ENCODE measurements at places on chromosomes 12 and 14. TPM values are rescaled to one million over a fixed set of nuclear protein-coding genes. Genes with fewer than 3 reads are reported as not detected.

GRCh38 chr14:58637391-58638230 is at the start of gene DACT1:
Gene DACT1, plus strand, starts transcription at chr14:58637962. Its CDS starts 241 bp downstream, at chr14:58638203.
- DNase-seq: peak; percentile 61

The NEUROD4 gene
- total RNA-seq: not detected

The PPP1R1A gene
- 17.2 TPM for total RNA-seq

DNA sequence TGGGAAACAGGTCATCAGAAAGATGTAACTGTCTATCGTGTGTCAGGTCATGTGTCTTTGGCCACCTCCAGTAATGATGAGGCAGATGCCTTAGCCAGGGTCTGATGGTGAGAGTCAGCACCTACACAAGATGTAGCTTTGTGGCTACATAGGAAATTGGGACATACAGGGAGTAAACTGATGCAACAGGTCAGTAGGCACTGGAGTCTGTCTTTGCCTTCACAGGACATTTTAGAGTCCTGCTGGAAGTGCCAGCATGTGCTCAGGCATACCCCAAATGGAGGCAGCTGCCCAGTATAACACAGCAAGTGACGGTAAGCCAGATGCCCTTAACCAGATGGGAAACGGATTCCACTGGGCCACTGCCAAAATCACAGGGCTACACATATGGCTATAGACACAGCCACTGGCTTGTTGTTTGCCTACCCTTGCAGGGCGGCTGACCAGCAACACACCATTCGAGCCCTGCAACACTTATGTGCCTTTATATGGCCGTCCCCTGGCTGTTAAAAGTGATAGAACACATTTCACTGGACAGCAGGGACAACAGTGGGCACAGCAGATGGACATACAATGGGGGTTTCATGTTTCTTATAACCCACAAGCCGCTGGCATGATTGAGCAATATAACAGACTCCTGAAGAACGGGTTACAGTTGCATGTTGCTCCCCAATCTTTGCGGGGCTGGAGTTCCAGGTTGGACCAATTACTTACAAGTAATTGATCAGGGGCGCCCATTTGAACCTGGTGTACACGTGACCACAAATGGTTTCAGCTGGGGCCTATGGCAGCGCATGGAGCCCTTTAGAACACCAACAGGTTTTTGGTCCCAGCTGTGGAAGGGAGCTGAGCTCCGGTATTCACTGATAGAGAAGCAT is 12.9 kb upstream of the RNASE12 start:
- no peak for DNase-seq

DNA sequence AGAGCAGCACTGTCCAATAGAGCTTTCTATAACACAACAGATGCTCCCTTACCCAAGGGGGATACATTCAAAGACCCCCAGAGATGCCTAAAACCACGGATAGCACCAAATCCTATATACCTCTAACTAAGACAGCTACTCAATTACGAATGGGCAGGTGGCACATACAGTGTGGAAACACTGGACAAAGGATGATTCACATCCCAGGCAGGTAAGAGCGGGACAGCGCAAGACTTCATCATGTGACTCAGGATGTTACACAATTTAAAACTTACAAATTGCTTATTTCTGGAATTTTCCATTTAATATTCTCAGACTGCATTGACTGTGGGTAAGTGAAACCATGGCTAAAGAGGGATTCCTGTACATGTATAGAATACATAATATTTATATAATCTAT is 5.5 kb upstream of the HCFC2 start:
- DNase-seq: no peak

The ERP27 gene
- total RNA-seq: 0.49 TPM

GRCh38 chr12:85781766-85782165 is 54.4 kb downstream of the RASSF9 start:
- DNase-seq: no peak

The ACIN1 gene
- total RNA-seq: 196 TPM

DNA sequence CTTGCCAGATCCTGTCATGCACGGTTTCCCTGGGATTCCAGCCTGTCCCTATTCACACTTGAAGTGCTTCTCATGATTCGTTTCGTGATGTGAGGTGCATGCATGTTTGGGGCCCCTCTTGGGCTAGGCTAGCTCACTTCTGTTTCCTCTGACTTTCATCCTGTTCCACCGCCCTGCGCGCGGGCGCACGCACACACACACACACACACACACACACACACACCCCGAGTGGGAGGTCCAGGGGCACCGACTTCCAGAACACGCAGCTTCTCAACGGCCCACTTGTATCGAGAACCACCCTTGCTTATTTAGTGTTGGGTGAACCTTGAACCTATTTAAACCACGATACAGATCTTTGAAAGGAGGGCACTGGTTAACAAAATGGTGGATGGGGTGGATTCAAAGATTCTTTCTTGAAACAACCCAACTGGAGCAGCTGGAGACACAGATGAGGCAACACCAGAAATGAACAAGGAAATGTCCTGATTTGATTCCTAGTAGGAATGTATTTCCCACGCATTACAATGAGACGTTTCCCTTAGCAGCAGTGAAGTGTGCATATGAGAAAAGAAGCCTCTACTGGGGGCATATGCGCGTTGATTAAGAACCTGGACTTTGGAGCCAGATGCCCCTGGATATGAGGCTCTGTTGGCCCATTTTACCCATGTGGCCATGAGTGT is 16.3 kb downstream of the ELK3 start:
- no peak for DNase-seq

The RASAL1 gene
- 0.92 TPM for total RNA-seq

The ZNF891 gene
- total RNA-seq: 2.6 TPM

DNA sequence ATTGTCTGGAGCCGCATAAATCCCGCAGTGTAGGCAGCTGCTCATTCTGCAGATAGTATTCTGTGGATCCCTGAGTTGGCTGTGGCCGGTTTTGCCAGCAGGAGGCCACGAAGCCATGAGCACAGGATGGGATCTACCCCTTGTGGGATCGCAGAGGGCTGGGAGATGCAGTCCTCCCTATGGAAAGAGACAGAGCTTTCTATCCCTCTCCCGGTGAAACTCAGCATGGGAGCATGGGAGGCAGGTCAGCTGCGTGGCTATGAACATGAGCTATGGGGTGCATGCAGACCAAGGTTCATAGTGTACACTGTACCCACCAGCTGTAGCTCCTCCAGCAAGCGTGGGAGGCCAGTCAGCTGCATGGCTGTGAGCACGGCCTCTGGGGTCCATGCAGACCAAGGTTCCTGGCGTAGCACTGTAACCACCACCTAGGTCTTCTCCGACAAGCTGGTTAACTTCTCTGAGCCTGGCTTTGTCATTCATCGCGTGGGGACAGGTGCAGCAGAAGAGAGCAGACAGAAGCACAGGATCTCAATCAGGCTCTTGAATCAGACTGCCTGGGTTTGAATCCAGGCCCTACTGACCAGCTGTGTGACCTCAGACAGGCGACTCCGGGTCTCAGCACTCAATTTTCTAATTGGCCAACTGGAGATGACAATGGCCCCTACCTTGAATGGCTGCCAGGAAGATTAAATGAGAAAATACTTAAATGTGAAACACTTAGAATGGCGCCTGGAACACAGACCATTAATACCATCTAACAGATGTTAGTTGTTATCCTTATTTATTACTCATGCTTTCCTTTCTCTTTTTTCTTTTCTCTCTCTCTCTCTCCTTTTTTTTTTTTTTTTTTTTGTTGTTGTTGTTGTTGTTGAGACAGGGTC is 6.0 kb downstream of the BDKRB1 start:
- DNase-seq: no peak

DNA sequence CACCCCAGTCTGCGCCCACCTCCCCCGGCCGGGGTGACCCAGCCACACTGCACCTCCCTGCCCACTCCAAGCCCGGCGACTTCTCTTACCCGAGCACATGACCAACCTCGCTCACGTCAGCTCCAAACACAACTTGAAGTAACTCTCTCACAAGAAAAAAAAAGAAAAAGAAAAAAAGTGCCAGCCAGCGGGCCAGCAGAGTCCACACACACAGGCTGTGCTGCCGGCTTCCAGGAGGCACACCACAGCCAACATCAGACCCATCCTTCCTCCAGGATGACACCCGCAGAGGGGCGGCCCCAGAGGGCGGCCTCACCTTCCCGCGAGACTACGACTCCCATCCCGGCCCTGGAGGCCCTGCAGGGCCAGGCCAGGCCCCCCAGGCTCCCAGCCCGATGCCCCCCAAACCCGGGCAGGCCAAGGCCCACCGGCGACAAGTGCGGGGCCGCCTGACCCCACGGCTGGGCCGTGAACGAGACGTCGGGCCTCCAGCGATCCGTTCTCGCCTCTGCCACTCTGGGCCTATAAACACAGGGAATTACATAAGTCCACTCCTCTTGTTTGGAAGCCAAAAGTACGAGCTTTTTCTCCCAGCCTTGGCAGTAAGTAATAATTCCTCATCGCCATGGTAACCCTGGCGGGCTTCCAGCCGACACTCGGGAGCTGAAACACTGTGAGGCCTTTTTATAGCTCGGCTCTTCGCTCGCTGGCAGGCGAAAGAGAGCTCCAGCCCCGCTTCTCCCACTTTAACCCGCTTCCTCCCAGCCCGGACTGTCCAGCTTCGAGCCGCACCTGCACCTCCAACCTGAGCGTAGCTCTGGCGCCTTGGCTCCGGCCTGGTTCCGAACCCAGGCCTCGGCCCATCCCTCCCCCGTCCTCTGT is 49.1 kb downstream of the NCOR2 start:
- peak; percentile 99 for DNase-seq

DNA sequence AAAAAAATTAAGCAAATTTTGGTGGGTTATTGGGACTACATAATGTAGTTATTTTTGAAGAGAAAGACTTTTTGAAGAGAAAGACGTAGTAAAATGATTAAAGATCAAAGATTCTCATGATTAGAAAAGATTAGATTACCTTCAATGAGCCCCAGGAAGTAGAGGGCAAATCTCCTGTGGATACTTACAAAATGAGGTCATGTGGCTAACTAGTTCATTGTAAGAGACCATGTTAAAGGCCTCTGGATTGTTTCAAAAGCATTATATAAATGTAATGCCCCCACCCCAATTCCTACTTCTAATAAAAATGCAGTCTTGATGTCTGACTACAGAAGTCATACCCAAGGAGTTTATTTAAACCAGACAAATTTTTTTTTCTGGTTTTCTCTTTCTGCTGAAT is 93.3 kb downstream of the ERGIC2 start:
- DNase-seq: no peak

- DNase-seq: no peak
These were observed 99.6 kb downstream of the RPS6KA5 start for GRCh38 chr14:90960818-90961217.

The FBXL14 gene
- total RNA-seq: 23.3 TPM

DNA sequence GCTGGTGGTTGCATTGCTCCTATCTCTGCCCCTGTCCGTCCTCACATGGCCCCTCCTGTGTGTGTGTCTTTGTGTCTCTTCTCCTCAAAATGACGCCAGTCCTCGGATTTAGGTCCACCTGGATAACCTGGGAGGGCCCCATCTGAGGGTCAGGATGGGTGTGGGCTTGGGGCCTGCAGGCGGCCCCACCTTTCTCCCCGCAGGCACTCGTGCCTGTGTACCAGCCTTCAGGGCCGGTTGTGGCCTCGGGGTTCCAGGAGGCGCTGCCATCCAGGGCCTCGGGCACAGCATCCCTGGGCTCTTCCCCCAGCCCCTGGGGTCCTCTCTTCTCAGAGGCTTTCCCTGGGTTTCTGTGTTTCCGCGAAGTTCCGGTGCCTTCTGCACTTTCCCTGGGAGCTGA is 54.7 kb downstream of the LRCOL1 start:
- DNase-seq: no peak

The NAV3 gene
- total RNA-seq: 31.7 TPM

GRCh38 chr12:97127061-97127460 is 220.0 kb downstream of the NEDD1 start:
- DNase-seq: no peak

GRCh38 chr12:133106253-133106652 is 23.8 kb downstream of the ZNF891 start:
- DNase-seq: no peak

DNA sequence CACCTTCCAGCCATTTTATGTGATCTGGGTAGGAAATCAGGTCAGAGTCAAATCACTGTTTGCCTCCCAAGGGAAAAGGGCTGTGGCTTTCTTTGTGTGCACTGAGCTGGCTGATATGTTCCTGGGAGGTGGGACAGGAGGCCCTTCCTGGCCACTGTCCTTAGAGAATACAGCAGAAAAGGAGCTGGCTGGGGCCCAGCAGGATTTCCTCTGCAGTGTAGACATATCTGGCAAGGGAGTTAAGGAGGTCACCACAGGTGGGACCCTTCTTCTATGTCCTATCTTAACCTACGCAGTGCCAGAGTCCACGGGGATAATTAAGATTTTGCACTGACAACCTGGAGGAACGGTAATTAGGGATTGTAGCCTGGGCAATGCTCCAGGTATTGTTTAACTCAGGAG is 145.3 kb downstream of the NTF3 start:
- no peak for DNase-seq

- DNase-seq: no peak
These were observed 8.8 kb downstream of the P2RX4 start for GRCh38 chr12:121218588-121219352.

GRCh38 chr12:47819138-47819895 is 386 bp downstream of the HDAC7 start:
- no peak for DNase-seq

The EPYC gene
- total RNA-seq: not detected

The SYNDIG1L gene
- 0.26 TPM for total RNA-seq

The LRFN5 gene
- 2.8 TPM for total RNA-seq

GRCh38 chr14:105184461-105184860 is 3.3 kb upstream of the NUDT14 start:
- no peak for DNase-seq

GRCh38 chr12:71266606-71267005 is 108.8 kb upstream of the TSPAN8 start:
- DNase-seq: no peak

DNA sequence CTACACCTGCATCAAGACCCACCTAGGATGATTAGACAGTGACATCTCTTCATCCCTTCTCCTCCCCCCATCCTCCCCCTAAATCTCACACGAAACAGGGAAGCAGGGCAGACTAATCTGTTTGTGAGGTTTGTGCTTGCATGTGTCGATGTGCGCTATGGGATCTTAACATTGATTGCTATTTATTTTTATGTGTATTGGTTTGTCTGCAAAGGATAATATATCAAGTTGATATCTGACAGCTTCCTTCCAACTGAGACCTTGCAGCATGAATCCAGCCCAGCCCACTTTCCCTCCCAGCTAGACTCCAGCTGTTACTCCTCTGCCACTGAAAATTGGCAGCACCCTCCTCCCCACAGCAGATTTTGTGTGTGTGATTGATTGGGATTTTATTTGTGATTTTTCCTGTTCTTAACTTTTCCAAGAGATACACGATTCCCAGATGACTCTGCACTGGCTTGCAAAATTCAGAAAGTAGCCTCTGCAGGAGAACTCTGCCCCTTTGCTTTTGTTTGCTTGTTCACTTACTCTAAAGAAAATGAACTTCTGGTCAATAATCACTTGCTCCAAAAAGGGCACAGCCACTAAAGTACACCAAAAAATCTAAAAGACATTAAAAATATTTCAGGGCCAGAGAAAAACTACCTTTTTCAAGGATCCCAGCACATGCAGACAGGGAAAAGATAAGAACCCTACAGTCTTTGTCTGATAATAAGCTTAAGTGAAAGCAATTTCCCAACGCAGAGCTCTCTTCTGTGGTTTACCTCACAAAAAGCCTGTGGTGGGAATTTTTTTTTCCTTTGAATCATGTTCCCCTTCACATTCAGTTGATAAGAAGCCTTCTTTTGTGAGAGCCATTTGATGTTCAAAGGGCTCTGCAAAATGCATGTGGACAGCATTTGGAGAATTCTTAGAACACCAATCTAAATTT is 222.1 kb downstream of the RPS29 start:
- DNase-seq: no peak

GRCh38 chr12:25266497-25266896 is 15.8 kb upstream of the KRAS start:
- no peak for DNase-seq
